Fibroblast of skin of right biceps (primary cell): ENCODE measurements at places on chromosomes 5 and 9.

- no peak for DNase-seq
These were observed 31.4 kb upstream of the ERAP1 start for GRCh38 chr5:96839071-96839592.

DNA sequence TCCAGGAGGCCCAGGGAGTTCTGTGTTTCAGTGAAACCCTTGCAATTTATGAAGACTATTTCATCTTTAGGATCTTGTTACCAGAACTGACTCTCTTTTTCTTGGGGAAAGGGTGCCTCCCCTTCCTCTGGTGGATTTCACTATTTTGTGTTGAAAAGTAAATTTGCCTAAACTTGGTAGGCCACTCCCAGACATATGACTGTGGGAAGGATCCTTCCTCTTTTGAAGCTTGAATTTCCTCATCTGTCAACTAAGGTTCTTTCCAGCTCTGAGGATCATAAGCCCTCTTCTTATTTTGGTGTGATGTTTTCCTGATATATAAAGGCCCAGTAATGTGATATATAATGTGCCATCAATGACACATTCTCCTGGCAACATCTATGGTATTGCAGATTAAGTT, 59.1 kb upstream of the ZFAND5 start:
- no peak for DNase-seq

GRCh38 chr5:112174959-112175594, 244.0 kb downstream of the EPB41L4A start:
- DNase-seq = peak; percentile 51

- DNase-seq = peak; percentile 11
These were observed 39.4 kb upstream of the STARD4 start for GRCh38 chr5:111551569-111552275.

GRCh38 chr9:89428901-89429890, 68.7 kb downstream of the SEMA4D start:
- DNase-seq = peak; percentile 9

GRCh38 chr5:15085671-15086070, 214.1 kb upstream of the ANKH start:
- DNase-seq = no peak

DNA sequence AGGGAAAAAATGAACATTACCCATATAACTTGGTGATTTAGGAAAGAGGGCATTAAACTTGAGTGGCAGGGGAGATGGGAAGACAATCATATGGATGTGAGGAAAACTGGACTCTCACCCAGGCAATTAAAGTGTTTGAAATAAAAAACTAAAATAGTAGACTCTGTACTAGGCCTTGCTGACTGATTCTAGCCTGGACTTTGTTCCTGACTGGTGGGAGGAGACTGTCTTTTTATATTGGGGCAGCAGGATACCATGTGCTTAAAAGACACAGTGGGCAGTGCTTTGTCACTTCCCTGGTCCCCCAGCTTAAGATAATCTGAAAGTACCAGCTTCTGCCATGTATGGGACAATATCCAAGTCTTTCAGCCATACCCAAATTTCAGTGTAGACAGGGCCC, 107.0 kb downstream of the ACTL7B start:
- DNase-seq = no peak

DNA sequence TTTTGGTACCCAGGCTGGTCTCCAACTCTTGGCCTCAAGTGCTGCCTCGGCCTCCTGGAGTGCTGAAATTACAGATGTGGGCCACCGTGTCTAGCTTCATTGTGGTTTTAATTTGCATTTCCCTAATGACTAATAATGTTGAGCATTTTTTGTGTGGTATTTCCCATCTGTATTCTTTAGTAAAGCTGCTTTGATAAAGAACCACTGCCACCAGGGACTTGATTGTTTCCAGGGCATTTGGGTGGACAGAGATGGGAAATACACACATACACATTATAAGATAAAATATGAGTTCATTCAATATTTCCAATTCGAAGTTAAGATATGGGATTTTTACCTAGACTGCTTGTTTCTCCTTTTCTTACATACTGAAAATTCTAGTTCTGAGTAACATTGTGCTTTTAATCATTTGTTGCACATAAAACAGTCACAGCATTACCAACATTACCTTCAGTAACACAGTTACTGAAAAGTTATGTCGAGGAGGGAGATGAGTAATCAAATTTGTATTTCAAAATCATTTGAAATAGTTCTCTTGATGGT, 28.9 kb downstream of the HABP4 start:
- DNase-seq = peak; percentile 58

DNA sequence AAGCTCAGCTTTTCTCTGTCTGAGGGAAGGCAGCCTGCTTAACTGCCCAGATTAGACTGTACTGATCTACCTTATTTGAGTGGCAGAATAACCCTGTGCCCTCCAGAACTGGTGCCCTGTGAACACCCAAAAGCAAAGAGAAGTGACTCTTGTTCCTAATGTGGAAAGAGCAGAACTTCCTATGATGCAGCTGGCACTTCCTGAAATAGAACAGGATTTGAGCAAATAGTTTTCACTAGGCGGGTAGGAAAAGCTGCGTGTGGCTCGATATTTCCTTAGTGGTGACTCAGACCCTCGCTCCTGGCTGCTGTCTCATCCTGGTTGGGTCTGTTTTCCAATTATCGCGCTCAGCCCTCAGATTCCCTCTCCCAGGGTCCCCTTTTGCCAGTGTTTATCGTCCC, 89.9 kb downstream of the SH3TC2 start:
- DNase-seq = peak; percentile 93

DNA sequence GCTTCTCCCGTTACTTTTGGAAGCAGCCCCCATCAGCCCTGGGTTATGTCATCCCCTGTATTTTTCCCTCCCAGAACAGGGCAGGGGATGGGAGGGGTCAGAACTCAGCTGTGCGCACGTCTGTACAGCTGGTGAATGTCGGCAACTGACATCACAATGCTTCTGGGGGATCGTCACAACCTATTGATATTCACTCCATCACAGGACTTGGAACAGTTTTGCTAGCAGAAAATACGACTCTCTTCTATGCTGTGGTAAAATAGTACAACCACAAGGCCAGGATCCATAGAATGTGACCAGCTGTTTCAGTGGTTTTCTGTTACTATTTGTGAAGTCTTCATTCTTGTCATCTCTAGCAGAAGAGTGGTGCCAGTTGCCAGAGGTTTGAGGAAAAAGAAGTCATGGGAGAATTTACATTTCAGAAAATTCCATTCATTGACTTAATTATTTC, 77.1 kb upstream of the KLF4 start:
- peak; percentile 32 for DNase-seq

DNA sequence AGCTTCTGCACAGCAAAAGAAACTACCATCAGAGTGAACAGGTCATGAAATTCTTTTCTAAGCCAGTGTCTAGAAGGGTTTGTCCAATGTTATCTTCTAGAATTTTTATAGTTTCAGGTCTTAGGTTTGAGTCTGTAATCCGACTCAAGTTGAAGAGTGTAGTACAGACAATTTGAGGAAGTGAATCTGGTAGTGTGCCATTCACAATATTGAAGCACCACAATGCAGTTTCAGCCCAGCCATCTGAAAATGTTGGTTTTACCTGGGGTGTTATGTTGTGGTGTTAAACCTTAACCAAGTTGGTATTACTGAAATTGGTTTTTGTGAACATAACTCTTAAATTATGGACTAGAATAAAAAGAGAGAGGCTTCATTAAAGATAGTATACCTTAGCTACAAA, 77.2 kb downstream of the ADAMTS16 start:
- DNase-seq = no peak

DNA sequence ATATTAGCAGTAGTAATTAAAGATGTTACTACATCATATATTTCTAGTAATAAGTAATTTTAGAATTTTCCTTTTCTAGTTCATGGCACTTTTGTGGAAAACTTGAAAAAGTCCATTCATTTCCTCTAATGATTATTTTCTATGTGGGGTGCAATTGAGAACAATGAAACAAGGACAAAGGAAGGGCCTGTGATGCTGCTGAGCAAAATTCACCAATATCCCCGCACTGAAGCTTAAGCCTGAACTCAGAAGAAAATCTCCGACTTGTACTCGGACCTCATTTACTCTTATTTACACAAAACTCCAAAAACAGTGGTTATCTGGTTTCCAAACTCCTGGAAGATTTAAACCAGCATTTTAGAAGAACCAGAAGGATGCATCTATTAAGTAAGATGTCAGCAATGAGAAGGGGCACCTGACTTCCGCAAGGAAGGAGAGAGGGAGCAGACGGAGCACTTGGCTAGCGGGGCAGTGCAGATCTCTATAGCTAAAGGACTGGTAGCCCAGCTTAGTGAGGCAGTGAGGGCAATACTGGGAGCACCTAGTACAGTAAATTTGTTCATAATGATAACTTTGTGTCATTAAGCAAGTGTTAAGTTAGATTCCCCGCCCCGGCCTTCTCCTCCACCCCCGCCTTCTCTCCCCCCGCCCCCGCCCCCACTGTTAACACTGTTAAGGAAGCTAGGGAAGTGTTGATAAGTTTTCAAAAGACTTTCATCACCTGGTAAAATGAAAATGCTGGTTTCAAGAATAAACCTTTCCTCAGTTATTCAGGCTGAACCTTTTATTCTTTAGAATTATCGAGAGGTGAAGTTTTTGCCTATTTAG, 123.3 kb downstream of the ZSWIM6 start:
- no peak for DNase-seq

DNA sequence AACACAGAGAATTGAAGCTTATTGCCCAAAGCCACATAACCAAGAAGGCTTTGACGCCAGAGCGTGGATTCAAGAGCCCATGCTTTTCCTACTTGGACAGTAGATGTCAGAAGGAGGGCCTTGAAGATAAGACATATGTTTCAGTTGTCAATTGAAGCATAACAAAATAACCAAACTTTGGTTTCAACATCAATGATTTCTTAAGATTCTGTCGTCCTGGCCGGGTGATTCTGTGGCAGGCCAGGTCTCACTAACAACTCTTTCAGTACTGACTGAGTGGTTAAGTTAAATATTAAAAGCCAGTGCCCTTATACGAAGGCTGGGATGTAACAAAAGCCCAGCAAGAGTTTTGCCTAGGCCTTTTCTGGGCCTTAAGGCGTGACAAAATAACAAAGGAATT, 94.0 kb downstream of the RCL1 start:
- no peak for DNase-seq

- no peak for DNase-seq
These were observed 4.1 kb downstream of the IL4 start for GRCh38 chr5:132677682-132678400.

DNA sequence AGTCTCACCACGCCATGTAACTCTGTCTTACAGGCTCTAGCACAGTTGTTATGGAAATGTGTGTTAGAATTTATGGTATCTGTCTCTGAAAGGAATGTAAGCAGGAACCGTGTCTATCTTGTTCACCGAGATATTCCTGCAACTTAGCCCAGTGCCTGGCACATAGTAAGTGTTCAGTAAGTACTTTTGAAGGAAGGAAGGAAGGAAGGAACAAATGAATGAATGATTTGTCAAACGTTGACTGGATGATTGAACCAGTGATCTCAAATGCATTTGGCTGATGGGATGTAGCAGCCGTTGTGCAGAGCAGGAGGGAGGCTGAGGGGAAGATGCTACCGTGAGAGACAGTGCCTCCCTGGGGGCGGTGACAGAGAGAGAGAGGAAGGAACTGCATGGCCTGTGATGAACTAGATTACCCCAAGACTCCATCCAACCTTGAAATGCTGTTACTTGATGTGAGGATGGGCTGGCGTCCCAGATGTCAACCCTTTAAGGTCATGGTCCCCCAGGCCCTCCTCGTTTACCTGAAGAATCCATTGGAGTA, 47.5 kb upstream of the PPARGC1B start:
- DNase-seq = no peak

GRCh38 chr5:139658928-139659667, 10.9 kb downstream of the CXXC5 start:
- DNase-seq = peak; percentile 81

DNA sequence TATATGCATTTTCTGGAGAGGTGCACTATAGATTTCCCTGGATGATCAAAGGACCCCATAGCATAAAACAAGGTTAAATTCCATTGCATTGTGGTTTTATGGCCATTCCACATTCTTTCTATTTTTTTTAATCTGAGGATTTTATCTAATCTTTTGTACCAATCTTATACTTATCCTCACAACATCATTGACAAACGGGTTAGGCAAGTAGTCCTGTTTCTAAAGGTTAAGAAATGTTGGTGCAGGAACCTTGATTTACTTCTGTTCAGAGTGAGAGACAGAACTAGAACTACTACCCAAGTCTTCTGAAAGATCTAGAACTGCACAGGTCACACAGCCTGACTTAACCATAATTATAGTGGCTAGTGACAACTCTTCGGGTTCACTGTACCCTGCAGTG, 5.7 kb upstream of the DAB2 start:
- DNase-seq = no peak

DNA sequence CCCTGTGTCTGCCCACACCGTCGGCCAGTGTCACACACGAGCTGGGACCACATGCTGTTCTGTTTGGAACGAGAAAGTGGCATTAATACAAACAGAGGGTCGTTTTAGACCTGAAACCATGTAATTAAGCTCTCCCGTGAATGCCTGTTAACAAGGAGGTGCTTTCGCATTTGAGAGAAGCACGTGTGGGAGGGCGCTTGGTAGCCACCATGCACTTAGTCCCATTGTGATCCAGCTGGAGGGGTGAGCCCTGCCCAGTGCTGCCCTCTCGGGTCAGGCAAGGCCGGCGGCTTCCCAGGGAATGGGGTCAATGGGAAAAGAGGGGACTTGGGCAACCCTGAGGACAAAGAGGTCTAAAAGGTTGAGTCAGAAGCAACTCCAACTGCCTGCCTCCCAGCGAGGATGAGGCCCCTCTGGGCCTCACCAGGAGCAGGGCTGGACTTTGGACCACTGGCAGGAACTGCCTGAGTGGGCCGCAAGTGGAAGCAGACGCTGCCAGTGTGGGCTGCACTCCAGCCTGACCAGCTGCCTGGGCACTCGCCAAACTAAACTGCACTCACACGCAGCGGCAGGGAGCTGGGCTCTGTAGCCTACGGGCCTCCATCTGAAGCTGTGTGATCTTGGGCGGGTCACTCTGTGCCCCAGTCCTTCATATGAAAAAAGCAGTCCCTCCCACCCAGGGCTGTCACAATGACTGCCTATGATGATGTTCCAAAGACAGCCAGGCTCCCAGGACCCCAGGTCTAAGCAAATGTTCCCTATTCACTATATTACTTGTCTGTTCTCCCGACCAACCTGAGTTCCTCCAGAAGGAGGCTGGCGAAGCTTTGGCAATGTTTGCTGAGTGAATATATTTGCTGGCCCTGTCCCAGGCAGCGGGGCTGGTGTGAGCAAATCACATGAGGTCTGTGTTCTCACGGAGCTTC, 195.7 kb downstream of the CDK5RAP2 start:
- no peak for DNase-seq

DNA sequence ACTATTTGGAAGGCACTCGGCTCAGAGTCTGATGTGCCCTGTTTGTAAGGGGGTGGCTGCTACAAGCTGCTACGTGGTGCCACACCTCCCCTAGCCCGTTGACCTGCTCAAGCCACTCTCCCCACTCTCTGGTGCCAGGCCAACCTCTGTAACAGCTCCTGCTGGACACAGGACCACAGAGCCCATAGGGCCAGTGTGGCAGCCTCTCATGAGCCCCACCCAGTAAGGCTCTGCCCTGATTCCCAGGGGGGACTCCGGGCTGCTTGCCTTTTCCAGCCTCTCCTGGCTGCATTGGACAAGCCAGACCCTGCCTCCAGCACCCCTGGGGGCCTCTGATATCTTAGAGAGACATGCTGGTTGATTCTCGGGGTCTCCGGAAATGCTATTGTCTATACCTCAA, 53.3 kb upstream of the ANGPTL2 start:
- no peak for DNase-seq
